ENCODE measurements at places on chromosomes 3 and 15. TPM values are rescaled to one million over a fixed set of nuclear protein-coding genes. Genes with fewer than 3 reads are reported as not detected.

The GHSR gene
- total RNA-seq, result not detected

GRCh38 chr3:143720381-143720780, 127.9 kb downstream of the SLC9A9 start:
- no peak overlapping the region for H3K4me3 ChIP-seq
- no peaks in the 10 kb centered on the region for H3K4me1 ChIP-seq
- H3K27me3 ChIP-seq, result no peaks in the 10 kb centered on the region
- H3K27ac ChIP-seq, result no peak overlapping the region
- H3K36me3 ChIP-seq, result peaks cover 1% of the 10 kb centered on the region
- DNase-seq, result no peak

GRCh38 chr15:76737573-76737972, 167.6 kb downstream of the SCAPER start:
- peaks cover 16% of the 10 kb centered on the region for H3K36me3 ChIP-seq
- no peak overlapping the region for H3K4me3 ChIP-seq
- no peaks in the 10 kb centered on the region for H3K27me3 ChIP-seq
- no peak overlapping the region for H3K27ac ChIP-seq
- H3K4me1 ChIP-seq, result peaks cover 2% of the 10 kb centered on the region

The SPSB4 gene
- not detected for total RNA-seq

DNA sequence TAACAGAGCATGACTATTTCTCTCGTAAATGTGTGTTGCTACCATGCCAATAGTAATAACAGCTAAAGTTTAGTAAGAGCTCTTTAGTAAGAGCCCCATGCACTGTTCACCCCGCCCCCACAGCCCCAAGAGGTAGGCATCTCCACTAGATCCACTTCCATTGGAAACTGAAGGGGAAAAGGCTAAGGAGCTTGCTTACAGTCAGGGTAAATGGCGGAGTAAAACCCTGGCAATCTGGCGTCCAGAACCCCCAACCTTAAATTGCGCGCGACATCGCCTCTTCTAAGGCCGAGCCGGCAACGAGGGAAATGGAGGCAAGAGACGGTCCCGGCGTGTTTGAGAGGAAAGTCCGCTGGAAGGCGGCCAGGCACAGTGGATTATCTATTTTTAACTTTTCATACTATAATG, 654 bp upstream of the C3orf38 start:
- H3K27me3 ChIP-seq, result peaks cover 1% of the 10 kb centered on the region
- H3K4me3 ChIP-seq, result peak overlapping the region; percentile 94
- H3K27ac ChIP-seq, result peak overlapping the region; percentile 98
- peaks cover 8% of the 10 kb centered on the region for H3K36me3 ChIP-seq
- peak; percentile 61 for DNase-seq

DNA sequence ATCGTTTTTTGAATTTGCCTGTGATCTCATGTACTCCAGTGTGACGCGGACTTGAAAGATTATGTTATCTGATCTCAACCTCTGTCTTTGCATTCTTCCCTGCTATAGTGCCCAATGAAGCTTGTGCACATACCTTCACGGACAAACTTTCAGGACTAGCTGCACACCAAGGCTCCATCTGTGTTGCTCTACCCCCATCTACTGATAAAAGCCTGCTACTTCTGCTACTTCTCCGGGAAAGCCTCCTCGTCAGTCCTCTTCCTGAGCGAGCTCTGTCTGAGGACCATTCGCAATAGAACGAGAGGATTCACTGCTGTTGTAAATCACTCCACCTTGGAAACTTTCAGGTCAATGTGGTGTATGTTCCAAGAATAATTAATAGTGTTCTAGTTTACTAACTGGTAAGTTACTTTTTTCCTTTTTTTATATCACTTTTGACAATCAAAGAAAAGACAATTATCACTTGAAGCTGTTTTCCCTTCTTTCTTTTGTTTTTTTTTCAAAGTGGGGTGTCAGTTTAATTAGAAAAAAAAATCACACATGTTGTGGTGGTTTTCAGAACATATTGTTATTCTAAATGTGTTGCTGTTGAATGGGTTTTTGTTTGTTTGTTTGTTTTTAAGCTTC, 217.6 kb downstream of the ARRDC4 start:
- DNase-seq, result peak; percentile 31
- peaks cover 6% of the 10 kb centered on the region for H3K4me1 ChIP-seq
- H3K4me3 ChIP-seq, result no peak overlapping the region
- no peaks in the 10 kb centered on the region for H3K36me3 ChIP-seq

The RYR3 gene
- total RNA-seq, result not detected

The GALNT15 gene
- total RNA-seq, result not detected

GRCh38 chr15:37880009-37880834, 54.2 kb upstream of the TMCO5A start:
- H3K4me1 ChIP-seq, result no peaks in the 10 kb centered on the region
- H3K4me3 ChIP-seq, result no peak overlapping the region
- no peak overlapping the region for H3K27ac ChIP-seq

DNA sequence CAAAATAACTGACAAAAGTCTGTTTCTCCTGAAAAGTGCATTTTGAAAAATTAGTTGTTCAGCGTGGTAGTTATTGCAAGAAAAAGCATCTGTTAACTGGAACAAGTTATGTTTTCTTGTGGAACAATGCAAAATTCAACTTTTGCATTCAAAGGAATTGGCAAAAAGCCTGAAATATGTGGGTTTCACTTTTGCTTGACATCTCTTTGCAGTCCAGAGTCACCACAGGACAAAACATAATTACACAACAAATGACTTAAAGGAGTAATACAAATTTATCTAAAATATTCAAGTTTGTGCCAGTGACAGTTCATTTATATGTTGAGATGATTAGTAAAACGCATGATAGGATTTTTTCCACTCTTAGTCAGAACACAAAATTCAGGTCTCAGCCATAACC, 96.3 kb upstream of the P2RY1 start:
- no peak for DNase-seq
- peaks cover 1% of the 10 kb centered on the region for H3K27me3 ChIP-seq
- peaks cover 4% of the 10 kb centered on the region for H3K4me1 ChIP-seq

The CFAP161 gene
- not detected for total RNA-seq

- peaks cover 80% of the 10 kb centered on the region for H3K4me1 ChIP-seq
- peaks cover 61% of the 10 kb centered on the region for H3K36me3 ChIP-seq
- H3K4me3 ChIP-seq, result peak overlapping the region; percentile 30
- H3K27ac ChIP-seq, result peak overlapping the region; percentile 93
Observed at GRCh38 chr3:111616417-111617105, 21.4 kb upstream of the ZBED2 start.

The DUOXA2 gene
- total RNA-seq, result not detected

- H3K27ac ChIP-seq, result no peak overlapping the region
- no peak for DNase-seq
- H3K27me3 ChIP-seq, result no peaks in the 10 kb centered on the region
- H3K4me1 ChIP-seq, result no peaks in the 10 kb centered on the region
- H3K36me3 ChIP-seq, result no peaks in the 10 kb centered on the region
Observed at GRCh38 chr3:117603097-117603496, 893.5 kb downstream of the TUSC7 start.

The RPS17 gene
- total RNA-seq, result 3,057 TPM

DNA sequence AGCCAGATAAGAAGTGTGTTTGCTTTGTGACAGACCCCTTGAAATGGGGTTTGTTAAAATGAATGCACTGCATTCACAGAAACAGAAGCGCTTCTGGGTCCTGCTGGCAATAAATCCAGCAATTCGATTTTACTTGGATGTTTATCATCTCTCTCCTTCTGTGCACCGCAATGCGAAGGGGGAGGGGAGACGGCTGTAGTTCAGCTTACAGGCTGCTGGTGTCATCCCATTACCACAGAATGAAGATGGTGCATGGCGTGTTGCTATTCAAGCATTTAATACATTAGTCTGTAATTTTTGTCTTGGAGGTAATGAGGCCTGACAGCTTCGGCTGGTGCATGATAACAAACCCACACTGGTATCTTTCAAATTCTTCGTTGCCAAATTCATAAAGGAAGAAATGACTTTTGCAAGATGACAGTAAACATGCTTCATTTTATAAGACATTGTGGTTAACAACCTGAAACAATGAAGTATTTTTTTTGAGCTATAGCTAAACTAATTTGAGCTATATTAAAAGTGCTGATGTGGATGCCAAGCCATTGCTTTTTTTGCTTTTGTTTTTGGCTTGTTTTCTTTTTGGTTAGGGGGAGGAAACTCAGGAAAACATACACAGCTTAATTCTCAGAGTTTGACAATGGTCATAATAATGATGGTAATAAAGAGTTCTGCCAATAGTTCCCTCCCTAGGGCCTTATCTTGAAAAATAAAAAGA, 418.3 kb downstream of the OTOL1 start:
- no peak for DNase-seq
- H3K36me3 ChIP-seq, result no peaks in the 10 kb centered on the region
- H3K27me3 ChIP-seq, result no peaks in the 10 kb centered on the region
- H3K27ac ChIP-seq, result no peak overlapping the region
- H3K4me1 ChIP-seq, result no peaks in the 10 kb centered on the region
- no peak overlapping the region for H3K4me3 ChIP-seq

DNA sequence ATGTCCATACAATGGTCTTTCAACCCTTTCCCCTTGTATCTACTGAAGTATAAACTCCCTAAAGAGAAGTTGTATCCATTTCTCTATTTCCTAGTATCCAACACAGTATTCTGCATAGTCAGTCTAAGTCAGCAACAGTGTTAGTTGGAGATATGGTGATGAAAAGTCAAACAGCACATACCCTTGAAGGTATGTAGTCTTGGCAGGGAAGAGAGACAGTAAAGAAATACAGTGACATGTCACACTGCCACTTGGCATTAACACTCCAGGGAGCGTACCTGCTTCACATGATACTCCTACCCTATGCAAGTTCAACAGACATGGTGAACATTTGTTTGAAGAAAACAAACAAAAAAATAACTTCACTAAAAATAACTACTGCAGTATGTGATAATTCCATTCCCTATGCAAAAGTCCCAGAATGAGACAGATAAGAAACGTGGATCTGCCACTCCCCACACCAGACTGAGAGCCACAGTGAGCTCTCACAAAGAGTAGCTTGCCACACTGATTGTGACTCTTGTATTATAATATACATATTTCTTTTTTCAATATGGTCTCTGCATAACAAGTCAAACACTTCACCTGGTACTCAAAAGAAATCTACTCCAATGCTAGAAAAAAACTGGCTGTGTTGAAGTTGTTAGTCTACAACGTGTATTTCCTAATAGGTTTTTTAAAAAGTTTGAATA, 5.9 kb downstream of the PDCD10 start:
- no peak overlapping the region for H3K4me3 ChIP-seq
- H3K4me1 ChIP-seq, result peaks cover 65% of the 10 kb centered on the region
- no peak for DNase-seq
- H3K27ac ChIP-seq, result peak overlapping the region; percentile 21
- no peaks in the 10 kb centered on the region for H3K27me3 ChIP-seq

The RTP1 gene
- not detected for total RNA-seq

The TLR9 gene
- total RNA-seq, result 2.0 TPM

GRCh38 chr3:170760174-170760526, 109.8 kb downstream of the RPL22L1 start:
- H3K27me3 ChIP-seq, result no peaks in the 10 kb centered on the region
- H3K4me1 ChIP-seq, result no peaks in the 10 kb centered on the region
- H3K36me3 ChIP-seq, result no peaks in the 10 kb centered on the region
- H3K4me3 ChIP-seq, result no peak overlapping the region

The MLF1 gene
- 1.4 TPM for total RNA-seq

DNA sequence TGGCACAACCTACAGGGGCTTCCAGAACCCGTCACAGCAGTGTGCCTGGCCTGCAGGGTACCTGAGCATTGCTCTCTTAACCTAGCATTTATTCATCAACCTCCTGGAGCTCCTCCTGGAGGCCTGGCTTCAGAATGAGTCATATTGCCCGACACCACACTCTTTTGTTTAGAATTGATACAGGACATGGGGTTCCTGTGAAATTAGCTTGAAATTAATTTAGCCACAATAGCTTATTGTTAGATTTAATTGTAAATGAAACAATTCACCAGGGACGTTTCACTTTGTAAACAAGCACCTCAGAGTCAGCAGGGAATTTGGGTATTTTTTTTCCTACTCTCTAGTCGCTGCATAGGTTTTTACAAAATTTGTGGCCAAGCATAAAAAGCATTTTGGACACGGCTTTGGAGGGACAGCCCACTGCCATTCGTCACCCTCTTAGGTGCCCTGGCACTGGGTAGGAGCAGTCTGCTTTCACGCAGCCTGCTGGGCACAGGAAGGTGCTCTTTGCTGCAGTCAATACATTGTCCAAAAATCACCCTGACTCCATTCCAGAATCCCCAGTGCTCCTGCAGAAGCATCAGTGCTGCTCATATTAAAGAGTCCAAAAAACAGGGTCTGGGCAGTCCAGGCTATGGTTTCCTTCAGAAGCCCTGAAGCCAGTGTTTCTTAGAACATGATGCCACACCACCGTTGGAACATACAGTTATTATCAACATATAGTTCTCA, 60.8 kb upstream of the MEF2A start:
- peaks cover 56% of the 10 kb centered on the region for H3K4me1 ChIP-seq
- peak overlapping the region; percentile 60 for H3K27ac ChIP-seq
- H3K36me3 ChIP-seq, result no peaks in the 10 kb centered on the region
- H3K4me3 ChIP-seq, result no peak overlapping the region
- H3K27me3 ChIP-seq, result peaks cover 3% of the 10 kb centered on the region
- DNase-seq, result peak; percentile 61

GRCh38 chr3:45890405-45890804, 4.1 kb downstream of the CCR9 start:
- peaks cover 43% of the 10 kb centered on the region for H3K4me1 ChIP-seq
- no peak overlapping the region for H3K27ac ChIP-seq
- peak overlapping the region; percentile 46 for H3K4me3 ChIP-seq
- peak; percentile 38 for DNase-seq
- no peaks in the 10 kb centered on the region for H3K36me3 ChIP-seq
- peaks cover 35% of the 10 kb centered on the region for H3K27me3 ChIP-seq

The MITF gene
- not detected for total RNA-seq

GRCh38 chr3:125213946-125214542, 1.5 kb upstream of the SLC12A8 start:
- H3K27me3 ChIP-seq, result peaks cover 43% of the 10 kb centered on the region
- peaks cover 21% of the 10 kb centered on the region for H3K4me1 ChIP-seq
- no peaks in the 10 kb centered on the region for H3K36me3 ChIP-seq
- no peak overlapping the region for H3K4me3 ChIP-seq

The WDR72 gene
- not detected for total RNA-seq

- H3K27me3 ChIP-seq, result no peaks in the 10 kb centered on the region
- H3K4me1 ChIP-seq, result no peaks in the 10 kb centered on the region
- DNase-seq, result no peak
- H3K27ac ChIP-seq, result no peak overlapping the region
Observed at GRCh38 chr3:77648214-77648613, 608.3 kb downstream of the ROBO2 start.

DNA sequence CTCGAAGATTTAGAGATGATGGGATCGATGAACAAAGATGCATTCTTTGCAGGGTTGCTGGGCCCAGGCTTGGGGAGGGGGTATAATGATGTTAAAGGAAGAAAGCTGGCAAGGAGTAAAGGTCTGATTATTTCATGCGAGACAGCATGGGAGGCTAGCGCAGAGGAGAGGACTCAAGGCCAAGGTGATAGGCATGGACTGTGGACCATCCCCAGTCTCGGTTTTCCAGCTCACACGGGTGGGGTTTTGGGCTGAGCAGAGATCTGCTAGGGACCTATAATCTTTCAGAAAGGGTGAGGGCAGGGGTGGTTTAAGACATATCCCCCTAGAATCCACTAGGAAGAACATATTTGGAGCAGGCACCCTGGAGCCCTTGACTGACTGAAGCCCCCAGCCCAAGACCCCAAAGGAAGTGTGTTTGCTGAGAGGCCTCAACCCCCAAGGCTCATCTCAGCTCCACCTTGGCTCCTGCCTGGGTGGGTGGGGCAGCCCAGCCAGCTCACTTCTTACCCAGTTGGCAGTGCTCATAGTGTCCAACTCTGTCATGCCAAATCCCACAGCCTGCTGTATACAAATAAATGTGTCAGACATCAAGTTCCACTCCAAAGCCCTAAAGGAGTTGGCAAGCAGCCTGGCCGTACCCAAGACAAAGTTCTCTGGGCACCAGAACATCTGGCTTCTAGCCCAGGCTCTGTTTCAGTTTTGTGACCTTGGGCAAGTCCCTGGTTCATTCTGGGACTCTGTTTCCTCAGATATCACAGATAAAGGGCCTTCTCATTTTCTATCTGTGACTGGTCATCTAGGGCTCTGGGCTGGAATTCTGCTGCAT, 17.9 kb downstream of the ACSBG1 start:
- H3K27ac ChIP-seq, result no peak overlapping the region
- H3K4me3 ChIP-seq, result no peak overlapping the region
- DNase-seq, result no peak
- H3K4me1 ChIP-seq, result no peaks in the 10 kb centered on the region
- peaks cover 4% of the 10 kb centered on the region for H3K27me3 ChIP-seq
